ENCODE measurements at places on chromosomes 7 and 10.

GRCh38 chr7:3455806-3456595 is 154.9 kb downstream of the SDK1 start:
- DNase-seq, result no peak

DNA sequence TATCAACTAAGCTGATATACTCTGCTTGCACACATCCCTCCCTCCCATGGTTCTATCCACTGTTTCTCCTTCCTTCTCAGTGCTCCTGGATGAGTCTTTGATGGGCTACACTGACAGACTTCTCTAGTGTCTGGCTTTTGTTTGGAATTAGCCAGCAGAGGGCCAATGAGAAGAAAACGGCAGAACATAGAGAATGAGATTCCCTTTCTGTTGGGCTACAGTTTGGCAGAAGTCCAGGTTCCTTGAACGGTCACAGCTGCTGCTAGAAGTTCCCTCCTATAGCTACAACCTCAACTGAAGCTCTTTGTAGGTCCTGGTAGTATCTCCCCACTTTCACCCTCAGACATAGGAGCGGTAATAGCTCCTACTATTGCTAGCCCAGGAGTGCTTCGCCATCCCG is 251.1 kb upstream of the LRRN3 start:
- no peak for DNase-seq

- no peak for DNase-seq
These were observed 83.6 kb upstream of the CHCHD3 start for GRCh38 chr7:133165529-133165928.

GRCh38 chr10:103653581-103654037 is 160.1 kb downstream of the NEURL1 start:
- no peak for DNase-seq

DNA sequence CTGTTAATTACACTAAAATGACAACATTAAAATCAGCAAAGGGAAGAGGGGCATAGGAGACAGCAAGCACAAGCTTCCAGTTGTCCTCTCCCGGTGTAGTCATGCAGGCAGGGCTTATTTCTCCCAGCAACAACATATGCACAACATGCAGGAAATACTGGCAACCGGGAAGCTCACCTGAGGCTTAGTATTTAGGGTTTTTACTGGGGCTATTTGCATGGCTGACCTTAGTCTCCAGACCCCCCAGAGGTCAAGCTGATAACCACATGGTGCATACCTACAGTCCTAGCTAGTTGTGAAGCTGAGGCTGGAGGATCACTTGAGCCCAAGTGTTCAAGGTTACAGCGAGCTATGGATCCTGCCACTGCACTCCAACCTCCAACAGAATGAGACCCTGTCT is 12.8 kb upstream of the JMJD1C start:
- no peak for DNase-seq

- DNase-seq, result no peak
These were observed 90.2 kb downstream of the TACC2 start for GRCh38 chr10:122078965-122079795.

GRCh38 chr10:103888113-103888841 is 29.7 kb downstream of the STN1 start:
- DNase-seq, result peak; percentile 63

- DNase-seq, result no peak
These were observed 13.2 kb upstream of the SCIN start for GRCh38 chr7:12557282-12557681.

- no peak for DNase-seq
These were observed 1.3 kb downstream of the LRWD1 start for GRCh38 chr7:102466097-102466496.

GRCh38 chr10:66572700-66573099 is 353.1 kb upstream of the LRRTM3 start:
- DNase-seq, result no peak

- no peak for DNase-seq
These were observed 171.4 kb downstream of the KMT2E start for GRCh38 chr7:105185290-105186010.

DNA sequence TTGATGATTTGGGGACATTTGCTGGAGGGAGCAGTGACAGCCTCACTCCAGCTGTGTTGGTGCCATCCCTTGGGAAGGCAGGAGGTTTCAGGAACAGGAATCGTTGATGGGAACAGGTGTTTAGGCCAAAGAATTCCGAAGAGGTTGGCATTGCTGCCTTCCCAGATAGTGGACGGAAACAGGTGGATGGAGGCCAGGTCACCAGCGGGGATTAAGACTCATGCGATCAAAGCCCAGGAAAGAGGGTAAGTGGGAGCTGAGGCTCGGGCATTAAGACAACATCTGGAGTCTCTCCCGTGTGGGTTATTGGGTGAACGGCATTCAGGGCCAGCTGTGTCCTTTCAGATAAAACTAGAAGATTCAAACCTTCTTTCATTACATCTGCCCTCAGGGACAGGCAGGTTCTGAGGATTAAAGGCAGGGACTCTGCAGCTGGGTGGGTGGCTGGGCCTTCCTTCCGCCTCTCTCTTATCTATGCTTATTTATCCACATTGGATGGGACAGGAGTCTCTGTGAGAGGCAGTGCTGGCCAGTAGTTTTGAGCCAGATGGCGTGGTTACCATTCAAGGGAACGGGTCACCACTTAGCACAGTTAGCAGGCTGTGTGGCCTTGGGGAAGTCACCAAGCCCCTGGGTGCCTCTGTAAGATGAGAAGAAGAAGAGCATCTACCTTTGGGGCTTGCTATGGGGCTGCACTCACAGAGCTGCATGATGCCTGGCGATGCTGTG is 67.6 kb downstream of the INSIG1 start:
- no peak for DNase-seq

- DNase-seq, result no peak
These were observed at the start of gene MCMBP for GRCh38 chr10:119872610-119872859. MCMBP (minus strand) TSS chr10:119872843; CDS start chr10:119872584, 259 bp downstream.

- DNase-seq, result no peak
These were observed 16.3 kb upstream of the SH2B2 start for GRCh38 chr7:102270178-102270887.

- no peak for DNase-seq
These were observed 664.9 kb downstream of the CNTNAP2 start for GRCh38 chr7:146781352-146782116.

- no peak for DNase-seq
These were observed 147.2 kb upstream of the PFKP start for GRCh38 chr10:2920168-2920567.

DNA sequence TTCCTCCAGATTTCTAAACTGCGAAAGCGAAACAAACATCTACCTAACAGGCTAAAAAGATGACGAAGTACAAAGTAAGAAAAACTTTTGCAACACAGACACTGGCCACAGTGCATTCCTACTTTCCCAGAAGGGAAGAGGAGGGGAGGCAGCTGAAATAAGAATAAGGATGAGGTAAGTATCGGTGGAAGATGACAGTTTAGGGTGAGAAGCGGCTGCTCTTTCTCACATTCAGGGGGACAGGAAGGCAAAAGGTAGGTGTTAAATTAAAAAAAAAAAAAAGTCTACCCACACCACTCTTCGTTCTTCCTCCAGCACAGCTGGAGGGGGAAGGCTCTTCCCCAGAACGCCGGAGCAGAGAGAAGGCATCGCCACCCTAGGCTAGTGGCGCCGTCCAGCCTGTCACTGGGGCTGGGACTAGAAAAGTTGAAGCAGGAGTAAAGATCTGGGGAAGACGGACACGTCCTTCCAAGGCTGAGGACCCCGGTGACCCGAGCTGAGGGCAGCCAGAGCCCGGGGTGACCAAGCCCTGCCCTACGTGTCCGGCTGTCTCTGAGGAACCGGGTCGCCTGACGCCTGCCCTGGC is 846 bp downstream of the DNAJC1 start:
- peak; percentile 4 for DNase-seq

DNA sequence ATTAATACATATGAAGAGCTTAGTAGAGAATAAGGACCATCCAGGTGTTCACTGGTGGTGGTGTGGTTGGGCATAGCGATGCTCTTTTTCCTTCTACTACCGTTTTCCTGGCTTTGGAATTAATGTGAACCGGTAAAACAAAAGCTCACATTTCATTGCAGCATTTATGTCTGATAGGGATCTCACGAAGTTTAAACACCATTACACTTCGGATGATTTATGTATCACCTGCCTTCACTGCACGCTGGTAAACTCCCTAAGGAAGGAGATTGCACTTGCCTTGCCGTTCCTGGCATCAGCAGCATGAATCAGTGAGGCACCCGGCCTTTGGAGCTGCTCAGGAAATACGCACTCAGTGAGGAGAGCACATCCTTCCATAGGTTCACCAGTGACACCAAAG is 47.5 kb downstream of the WIPF3 start:
- DNase-seq, result no peak

- DNase-seq, result no peak
These were observed 61.0 kb downstream of the CAMK2B start for GRCh38 chr7:44264221-44264931.
